Left renal pelvis (tissue), 4 donors: ENCODE measurements at places on chromosomes 6 and 20.

- no peak for DNase-seq
Observed at GRCh38 chr6:37141281-37142049, 28.5 kb upstream of the PIM1 start.

GRCh38 chr6:30207619-30208295, 5.4 kb downstream of the TRIM26 start:
- DNase-seq, result no peak

DNA sequence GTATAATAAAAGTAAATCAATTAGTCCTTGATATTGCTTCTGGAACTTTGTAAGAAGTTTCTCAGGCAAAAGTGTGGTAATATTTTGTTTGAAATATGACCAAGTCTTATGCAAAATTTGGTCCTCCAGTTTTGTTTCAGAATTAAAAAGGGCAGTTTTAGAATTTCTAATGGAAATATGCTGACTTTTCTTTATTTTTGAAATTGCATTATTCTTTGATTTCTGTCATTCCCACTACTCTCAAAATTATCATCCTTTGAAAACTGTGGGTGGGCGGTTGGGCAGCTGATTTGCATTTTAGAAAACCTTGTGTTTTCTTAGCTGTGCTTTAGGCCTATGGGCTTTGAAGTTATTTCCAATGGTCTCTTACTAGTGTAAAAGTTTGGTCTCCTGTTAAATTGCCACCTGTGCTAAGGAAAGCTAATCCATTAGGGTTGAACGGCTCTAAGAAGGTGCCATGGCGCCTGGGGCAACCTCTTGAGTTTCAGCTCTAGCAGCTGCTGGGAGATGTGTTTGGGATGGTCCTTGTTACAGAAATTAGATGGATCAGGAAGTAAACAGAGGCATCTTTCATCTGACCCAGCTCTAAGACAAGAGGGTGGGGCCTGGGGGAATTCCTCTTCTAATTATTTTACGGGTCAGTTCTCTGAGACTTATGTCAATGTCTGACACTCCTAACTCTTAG, 880.8 kb upstream of the SLC35B3 start:
- no peak for DNase-seq

DNA sequence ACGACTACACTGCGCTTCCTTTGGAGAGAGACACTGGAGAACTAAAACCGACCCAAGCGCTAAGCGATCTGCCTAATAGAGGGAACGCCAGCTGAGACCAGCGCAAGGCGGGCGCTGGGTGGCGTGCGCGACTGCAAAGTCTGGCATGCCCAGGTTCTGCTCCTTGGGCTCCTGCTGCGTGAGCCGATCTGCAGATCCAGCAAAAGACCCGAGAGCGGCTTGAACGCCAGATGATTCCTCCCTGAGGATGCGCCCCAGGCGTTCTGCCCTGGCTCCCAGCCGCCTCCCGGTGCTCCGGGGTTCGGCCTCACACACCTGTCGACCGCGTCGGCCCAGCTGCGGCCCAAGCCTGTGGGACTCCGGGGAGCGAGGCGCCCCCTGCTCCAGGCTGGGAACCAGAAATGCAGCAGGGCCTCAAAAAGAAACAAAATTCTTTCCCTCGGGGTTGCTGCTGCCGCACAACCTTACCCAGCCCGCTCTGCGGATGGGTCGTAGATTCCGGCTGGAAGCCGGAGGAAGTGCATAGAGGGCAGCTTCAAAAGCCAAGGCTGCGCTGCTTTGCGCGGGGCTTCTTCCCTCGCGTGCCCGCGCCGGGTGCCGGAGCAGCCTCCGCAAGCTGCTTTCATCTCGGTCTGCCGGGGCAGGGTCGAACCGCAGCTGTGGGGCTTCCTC, 17.9 kb upstream of the PRDM13 start:
- DNase-seq, result no peak

GRCh38 chr6:147991961-147992360, 350.7 kb upstream of the SASH1 start:
- no peak for DNase-seq

DNA sequence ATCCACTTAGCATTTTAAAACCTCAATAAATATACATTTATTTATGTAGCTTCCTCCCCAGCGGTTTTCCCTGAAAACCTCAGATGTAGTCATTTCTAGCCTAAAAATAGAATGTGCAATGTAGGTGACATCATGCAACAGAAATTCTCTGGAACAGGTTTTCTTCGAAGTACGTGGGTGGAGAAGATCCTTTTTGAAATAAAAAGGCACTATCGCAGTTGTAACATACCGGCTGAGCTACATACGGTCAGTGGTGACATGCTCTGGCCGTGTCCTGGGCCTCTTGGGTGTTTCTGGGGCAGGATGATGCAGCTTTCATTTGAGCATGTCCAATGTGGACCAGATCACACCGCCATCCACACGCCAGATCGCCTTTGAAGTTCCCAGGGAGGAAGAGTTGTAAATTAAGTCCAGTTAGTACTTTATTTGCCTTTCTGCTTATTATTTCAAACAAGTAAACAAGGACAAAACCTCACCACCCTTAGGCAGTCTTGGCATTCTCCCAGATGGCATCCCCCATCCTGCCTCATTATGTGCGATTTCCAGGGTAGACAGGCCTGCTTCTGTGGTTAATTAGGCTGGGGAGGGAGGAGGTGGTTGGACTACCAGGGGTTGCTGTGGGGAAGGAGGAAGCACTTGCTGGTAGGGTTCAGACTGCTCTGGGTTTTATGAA, 109.5 kb upstream of the CLDN20 start:
- DNase-seq, result no peak

GRCh38 chr20:22353586-22353985, 230.8 kb downstream of the FOXA2 start:
- no peak for DNase-seq

DNA sequence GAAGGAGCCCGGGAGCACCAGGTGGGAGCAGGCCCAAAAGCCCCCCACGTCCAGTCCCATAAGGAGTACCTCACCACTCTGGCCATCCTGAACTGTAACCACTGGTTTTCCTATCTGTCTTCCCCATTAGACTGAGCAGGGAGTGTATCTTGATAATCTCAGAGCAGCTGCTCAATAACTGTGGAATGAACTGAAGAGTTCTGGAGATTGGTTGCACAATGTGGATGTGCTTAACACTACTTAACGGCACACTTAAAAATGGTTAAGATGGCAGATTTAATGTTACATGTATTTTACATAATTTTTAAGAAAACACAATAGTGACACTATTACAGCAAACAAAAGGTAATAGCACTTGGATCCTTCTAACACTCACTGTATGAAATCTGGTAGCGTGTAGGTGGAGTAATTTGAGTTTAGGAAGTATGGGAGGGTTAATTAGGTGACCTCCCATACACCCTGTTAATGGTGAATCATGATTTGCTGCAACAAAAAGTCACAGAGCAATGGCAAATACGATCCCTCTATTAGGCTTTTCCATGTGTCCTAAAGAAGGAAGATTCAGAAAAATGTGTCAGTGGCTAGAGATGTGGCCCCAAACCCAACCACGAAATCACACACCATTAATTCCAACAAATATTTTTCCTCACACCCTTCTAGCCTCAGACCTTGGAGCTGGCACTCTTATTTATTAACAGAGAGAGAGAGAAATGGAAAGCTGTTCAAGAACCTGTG, 18.4 kb downstream of the TRAM2 start:
- no peak for DNase-seq

GRCh38 chr6:94260765-94261164, 841.4 kb upstream of the EPHA7 start:
- no peak for DNase-seq

- DNase-seq, result no peak
Observed at GRCh38 chr6:136647363-136647852, 97.2 kb upstream of the MAP7 start.

- DNase-seq, result no peak
Observed at GRCh38 chr6:159959165-159959975, 9.5 kb upstream of the IGF2R start.

- DNase-seq, result no peak
Observed at GRCh38 chr6:61977947-61978346, 308.1 kb downstream of the KHDRBS2 start.

- DNase-seq, result no peak
Observed at GRCh38 chr6:25794784-25795183, 37.1 kb downstream of the SLC17A1 start.

GRCh38 chr20:58384821-58385220, 4.2 kb upstream of the VAPB start:
- DNase-seq, result no peak

- no peak for DNase-seq
Observed at GRCh38 chr6:44399991-44400390, 12.5 kb downstream of the CDC5L start.
